ENCODE measurements at places on chromosomes 6 and 20.

GRCh38 chr6:56649053-56649769 lies 6.5 kb upstream of the DST start:
- DNase-seq: no peak

DNA sequence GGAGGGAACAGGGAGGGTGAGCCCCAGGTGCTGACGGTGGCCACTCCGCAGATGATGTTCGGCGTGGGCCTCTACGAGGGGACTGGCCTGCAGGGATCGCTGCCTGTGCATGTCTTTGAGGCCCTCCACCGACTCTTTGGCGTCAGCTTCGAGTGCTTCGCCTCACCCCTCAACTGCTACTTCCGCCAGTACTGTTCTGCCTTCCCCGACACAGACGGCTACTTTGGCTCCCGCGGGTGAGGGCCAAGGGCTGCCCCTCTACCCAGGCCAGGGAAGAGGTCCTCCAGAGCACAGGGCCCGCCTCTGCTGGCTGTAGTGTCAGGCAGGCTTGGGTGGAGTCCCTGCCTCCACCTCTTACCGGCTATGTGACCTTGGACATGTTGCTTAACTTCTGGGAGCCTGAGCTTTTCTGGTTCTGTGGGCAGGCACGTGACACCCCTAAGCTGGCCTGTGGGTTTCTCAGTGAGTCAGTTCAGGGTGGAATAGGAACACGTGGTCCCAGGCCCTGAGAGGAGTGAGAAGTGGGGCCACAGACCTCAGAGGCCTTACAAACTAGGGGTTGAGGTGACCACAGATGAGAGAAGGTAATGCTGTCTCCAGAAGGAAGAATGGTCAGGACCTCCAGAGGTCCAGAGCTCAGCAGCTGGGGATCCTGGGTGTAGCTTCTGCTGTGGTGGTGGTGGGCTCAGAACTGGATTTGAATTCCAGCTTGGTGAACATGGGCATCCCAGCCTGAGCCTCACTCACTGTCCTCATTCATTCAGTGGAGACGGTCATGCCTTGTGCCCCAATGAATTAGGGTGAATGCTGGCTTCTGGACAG lies 11.9 kb downstream of the PCIF1 start:
- DNase-seq: no peak

- no peak for DNase-seq
Observed at GRCh38 chr20:38262931-38263330, 2.4 kb upstream of the KIAA1755 start.

DNA sequence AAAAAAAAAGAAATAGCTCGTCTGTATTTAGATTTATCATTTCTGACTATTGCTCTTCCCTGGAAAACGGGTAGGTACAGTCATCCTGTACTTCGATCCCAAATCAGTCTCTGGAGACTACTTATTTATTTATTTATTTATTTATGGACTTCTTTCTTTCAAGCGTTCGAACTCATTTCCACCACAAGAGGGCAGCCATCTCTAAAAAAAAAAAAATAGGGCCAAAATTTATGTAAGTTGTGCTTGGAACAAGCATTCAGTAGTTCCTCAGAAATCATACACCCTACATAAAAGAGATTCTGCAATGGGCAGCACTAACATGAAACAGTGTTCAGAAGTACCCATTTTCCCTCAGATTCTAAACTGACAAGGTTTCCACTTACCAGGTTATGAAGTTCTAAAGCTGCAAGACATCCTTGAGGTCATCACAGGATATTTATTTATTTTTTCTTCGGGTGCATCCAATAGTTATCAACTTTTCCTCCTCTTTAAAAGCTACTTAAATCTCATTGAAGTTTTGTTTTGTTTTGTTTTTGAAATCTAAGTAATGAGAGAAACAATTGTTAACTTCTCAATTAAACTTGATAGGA lies 1.9 kb upstream of the BMP2 start:
- DNase-seq: no peak

DNA sequence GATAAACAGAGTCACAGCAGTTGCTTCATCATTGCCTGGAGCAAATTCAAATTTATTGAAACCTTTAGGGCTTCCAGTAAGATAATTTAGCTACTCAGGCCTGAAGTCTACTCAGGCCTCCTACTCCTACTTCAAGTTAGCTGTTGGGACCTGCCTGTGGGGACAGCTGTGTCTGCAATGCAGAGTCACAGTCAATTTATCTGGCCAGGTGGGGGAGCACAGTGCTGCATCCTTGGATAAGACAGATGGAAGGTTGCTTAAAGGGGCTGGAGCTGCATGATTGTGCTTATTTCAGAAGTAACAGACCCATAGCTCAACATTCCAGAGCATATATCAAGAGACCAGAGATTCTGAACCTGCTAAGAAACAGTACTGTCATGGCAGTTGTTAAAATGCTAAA lies 932.1 kb downstream of the QKI start:
- no peak for DNase-seq

GRCh38 chr6:14108571-14109410 lies 8.8 kb upstream of the CD83 start:
- DNase-seq: no peak

- no peak for DNase-seq
Observed at GRCh38 chr6:109686566-109687265, 4.3 kb downstream of the AK9 start.

GRCh38 chr20:31560746-31561598 lies 44.1 kb upstream of the ID1 start:
- DNase-seq: no peak

DNA sequence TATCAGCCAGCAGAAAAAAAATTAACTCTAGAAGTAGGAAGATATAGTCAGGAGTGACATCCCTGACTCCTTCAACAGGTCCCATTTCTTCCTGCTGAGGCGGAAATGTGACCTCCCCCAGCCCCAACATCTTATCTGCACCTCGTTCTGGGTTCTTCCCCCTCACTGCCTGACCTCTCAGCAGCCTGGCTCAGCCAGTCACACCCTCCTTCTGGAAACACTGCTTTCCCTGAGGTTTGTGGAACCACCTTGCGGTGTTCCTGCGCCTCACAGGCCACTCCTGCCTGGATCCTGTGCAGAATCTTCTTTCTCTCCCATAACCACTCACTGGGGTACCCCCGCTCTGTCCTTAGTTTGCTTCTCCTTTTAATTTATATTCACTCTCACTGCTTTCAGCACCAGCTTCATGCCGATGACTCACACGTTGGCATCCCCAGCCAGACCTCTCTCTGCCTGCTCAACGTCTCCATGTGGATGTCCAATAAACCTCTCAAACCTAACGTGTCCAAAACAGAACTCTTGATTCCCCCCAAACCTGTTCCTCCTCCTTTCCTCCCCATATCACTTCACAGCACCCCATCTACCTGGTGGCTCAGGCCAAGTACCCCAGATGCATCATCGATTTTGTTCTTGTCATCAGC lies 222.8 kb upstream of the PLN start:
- no peak for DNase-seq

- no peak for DNase-seq
Observed at GRCh38 chr20:52410731-52411234, 219.2 kb upstream of the ZFP64 start.

GRCh38 chr20:9467995-9468394 lies 46.4 kb upstream of the LAMP5 start:
- no peak for DNase-seq

GRCh38 chr20:53949319-53949839 lies 121.0 kb downstream of the BCAS1 start:
- no peak for DNase-seq

DNA sequence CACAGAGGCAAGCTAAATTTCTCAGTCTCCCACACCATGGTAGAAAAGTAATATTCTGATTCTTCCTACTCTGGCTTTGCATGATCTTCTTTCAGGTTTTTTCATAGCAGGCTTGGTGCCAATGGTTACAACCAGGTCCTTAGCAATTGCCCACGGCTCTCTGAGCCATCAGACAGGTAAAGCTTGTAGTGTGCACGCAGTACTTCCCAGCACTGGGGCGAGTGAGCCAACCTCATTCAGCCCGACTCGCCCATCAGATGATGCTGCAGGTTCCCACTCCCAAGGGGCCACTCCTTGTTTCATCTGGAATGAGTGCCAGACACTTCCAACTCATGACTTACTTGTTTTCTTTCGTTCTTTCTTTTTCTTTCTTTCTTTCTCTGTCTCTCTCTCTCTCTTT lies 78.3 kb downstream of the PERP start:
- DNase-seq: no peak

DNA sequence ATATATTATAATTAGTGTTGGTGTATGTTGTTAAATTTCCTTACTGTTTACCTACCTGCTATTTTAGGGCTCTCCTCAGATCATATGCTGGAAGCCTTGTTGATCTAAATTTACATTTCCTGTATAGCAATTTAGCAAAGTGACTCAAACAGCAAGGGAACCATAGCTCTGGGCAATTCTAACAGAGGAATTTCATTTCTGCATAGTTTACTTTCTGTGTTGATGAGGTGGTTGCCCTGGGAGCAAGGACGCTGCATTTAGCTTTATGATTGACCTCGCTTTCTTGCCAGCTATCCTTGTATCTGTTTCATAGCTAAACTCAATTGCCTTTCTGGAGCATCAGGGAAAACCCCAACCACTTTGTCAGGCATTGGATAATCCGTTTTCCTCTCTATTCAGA lies 810.8 kb downstream of the GRIK2 start:
- no peak for DNase-seq

GRCh38 chr20:62155428-62156253 lies 12.1 kb downstream of the SS18L1 start:
- no peak for DNase-seq

- DNase-seq: no peak
Observed at GRCh38 chr6:132931936-132932514, 117.7 kb downstream of the RPS12 start.

- no peak for DNase-seq
Observed at GRCh38 chr6:105257340-105257739, 77.5 kb upstream of the POPDC3 start.

GRCh38 chr6:29899281-29899680 lies 43.1 kb upstream of the HLA-A start:
- no peak for DNase-seq

- no peak for DNase-seq
Observed at GRCh38 chr6:113859349-113860180, 2.4 kb downstream of the MARCKS start.

GRCh38 chr6:32401284-32401963 lies 5.6 kb downstream of the BTNL2 start:
- DNase-seq: no peak

DNA sequence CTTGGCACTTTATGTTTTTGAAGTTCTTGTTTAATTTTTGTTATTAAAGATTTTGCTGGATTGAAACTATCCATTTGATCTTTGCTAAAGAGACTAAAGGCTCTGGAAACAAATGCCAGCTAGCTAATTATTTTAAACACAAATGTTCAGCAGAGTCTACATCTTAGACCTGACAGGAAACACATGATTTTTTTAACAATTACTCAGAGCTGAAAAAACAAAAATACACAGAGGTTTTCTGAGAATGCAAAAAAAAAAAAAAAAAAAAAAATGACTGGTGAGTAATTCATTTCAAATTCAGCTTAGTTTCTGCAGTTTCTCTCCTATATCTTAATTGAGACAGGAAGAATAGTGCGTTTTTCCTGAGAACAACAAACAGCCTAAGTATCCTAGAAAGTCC lies 448.0 kb downstream of the TENT5A start:
- DNase-seq: no peak

GRCh38 chr20:26163890-26164289 lies 467.2 kb upstream of the ZNF337 start:
- no peak for DNase-seq

DNA sequence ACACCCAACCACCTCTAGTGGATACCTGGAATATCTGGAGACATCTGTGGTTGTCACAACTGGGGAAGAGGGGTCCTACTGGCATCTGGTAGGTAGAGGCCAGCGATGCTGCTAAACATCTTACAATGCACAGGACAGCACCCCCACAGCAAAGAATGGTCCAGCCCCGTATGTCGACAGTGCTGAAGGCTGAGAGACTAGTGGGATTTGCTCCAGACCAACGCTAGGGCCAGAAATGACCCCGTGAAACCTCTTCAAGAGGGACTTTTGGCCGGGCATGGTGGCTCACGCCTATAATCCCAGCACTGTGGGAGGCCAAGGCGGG lies 7.2 kb downstream of the PREX1 start:
- no peak for DNase-seq

DNA sequence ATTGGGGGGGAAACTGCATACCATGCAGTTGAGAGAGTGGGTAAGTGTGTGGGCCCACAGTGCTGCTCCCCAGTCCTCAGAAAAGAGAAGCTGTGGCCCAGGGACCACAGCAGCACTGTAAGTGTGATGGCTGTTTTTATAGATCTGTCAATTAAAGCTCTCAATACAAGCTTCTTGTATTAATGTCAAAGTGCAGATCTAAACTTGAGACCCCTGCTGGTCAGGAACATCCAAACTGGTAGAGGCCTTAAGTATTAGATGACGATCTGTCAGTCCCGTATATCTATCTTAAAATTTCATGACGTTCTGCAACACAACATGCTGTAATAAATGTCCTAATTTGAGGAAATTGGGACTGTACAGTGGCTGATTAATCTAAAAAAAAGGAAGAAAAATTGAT lies 74.8 kb downstream of the TULP4 start:
- no peak for DNase-seq

DNA sequence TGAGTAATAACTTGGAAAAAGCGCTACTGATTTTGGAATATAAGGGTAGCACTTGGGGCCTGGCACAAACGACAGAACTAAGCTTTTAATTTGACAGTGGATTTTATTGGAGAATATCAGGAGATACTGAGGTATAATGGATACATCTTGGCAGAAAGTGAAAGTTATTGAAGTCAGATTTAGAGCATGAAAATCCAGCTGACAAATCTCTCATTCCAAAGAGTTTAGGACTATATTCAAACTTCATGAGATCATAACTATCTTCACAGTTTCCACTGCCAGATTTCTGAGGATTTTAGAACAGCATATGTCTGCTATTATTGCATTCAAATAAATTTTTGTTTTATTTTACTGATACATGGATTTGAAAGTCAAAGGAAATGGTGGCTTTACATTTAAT lies 132.3 kb upstream of the THEMIS start:
- no peak for DNase-seq

- DNase-seq: no peak
Observed at GRCh38 chr20:52342913-52343312, 151.3 kb upstream of the ZFP64 start.

DNA sequence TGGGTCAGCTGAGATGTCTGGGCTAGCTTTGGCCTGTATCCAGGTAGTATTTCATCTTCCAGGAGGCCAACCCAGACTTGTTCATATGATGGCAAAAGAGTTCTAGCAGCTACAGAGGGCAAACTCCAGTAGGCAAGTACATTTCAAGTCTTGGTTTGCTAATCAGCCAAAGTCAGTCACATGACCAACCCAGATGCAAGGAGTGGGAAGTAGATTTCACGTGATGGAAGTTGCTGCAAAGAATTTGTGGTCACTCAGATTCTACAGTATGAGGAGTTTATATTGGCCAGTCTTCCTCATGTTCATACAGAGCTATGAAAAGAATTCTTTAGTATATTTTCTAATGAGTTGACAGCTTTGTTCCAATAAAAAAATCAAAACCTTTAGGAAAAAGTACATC lies 101.8 kb downstream of the PHACTR1 start:
- no peak for DNase-seq

- no peak for DNase-seq
Observed at GRCh38 chr6:146892613-146893401, 294.0 kb downstream of the ADGB start.

- no peak for DNase-seq
Observed at GRCh38 chr20:45153147-45153546, 21.6 kb upstream of the PI3 start.

All from hippocampal formation (tissue), 2 donors.